ENCODE measurements at places on chromosomes 11 and 22.
A peak's percentile ranks its signal among the peaks of the same experiment; 100 is the strongest.

GRCh38 chr11:12798609-12799011 is 124.4 kb downstream of the TEAD1 start:
- no peak for DNase-seq

DNA sequence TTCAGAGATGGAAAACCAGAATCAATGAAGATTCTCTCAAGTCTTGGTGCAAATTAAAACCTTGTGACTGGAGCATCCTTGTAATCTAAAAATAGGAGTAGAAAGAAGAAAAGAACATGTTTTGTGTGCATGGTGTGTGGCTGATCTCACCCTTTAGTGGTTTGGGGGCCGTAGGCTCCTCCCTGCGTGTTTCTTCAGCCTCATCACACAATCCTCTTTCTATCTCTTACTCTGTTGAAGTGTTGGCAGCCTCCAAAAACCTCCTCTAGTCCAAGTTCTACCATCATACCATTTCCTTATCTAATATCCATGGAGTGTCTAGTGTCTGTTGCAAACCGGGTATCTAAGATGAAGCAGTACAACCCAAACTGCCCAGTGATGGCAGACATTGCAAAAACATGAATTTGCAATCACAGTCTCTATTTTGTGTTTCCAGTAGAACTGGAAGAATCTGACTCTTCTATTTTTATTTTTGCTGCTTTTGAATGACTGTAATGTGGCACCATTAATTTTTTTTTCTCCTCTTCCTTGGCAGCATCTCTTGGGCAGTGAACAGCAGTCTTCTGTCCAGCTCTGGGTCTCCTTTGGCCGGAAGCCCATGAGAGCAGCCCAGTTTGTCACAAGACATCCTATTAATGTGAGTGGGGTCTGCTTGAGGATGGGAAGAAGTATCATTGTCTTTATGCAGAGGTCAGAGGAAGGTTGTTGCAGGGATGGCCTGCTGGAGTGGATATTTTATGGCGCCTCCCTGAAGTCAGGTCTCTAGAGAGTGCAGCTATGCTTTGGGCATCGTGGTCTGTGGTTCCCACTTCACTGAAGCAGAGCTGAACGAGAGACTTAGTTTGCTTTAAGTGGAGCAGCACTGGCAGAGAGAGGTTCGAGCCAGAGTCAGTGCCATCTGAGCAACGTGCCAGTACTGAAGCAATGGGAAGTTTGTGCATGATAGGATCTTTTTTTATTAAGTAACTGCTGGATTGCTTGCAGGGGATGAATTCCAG is 60.0 kb upstream of the SORL1-AS1 start:
- DNase-seq: no peak

DNA sequence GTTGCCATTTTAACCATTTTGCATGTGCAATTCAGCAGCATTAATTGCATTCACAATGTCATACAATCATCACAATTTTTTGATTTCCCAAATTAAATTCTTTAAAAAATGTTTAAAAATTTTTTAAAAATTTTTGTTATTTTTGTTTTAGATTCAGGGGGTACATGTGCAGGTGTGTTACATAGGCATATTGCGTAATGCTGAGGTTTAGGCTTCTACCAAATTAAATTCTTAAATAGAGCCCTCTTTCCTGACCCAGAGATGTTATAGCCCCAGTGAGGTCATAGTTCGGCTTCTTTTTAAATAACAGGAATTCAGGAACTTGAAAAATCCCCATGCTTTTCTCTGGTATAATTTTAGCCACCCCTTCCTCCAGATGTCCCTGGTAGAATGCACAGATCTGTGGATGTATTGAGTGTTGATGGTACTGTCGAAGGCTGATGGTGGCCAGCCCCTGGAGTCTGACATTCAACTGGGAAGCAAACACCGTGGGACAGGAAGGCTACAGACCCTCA is 11.3 kb upstream of the AMPD3 start:
- no peak for DNase-seq

GRCh38 chr22:42817556-42817955 is 39.5 kb downstream of the ARFGAP3 start:
- DNase-seq: no peak

- DNase-seq: no peak
Observed at GRCh38 chr11:33608386-33608785, 92.2 kb downstream of the C11orf91 start.

GRCh38 chr11:13302420-13302958 is 24.9 kb downstream of the BMAL1 start:
- DNase-seq: no peak

DNA sequence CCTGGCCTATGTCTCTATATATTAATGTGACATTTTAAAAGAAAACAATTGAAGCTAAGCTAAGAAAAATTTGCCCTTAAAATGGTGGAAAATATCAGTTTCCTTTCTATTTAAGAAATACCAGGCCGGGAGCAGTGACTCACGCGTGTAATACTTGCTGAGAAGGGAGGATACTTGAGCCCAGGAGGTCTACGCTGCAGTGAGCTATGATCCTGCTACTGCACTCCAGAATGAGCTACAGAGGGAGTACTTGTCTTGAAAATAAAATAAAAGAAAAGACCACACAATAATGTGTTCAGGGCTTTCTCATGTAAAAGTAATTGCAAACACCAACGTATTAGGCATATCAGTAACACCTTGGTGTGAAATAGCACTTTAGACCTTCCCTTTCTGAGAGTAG is 1.4 kb upstream of the PRSS23 start:
- no peak for DNase-seq

GRCh38 chr11:44143987-44144909 is 48.8 kb downstream of the EXT2 start:
- no peak for DNase-seq

DNA sequence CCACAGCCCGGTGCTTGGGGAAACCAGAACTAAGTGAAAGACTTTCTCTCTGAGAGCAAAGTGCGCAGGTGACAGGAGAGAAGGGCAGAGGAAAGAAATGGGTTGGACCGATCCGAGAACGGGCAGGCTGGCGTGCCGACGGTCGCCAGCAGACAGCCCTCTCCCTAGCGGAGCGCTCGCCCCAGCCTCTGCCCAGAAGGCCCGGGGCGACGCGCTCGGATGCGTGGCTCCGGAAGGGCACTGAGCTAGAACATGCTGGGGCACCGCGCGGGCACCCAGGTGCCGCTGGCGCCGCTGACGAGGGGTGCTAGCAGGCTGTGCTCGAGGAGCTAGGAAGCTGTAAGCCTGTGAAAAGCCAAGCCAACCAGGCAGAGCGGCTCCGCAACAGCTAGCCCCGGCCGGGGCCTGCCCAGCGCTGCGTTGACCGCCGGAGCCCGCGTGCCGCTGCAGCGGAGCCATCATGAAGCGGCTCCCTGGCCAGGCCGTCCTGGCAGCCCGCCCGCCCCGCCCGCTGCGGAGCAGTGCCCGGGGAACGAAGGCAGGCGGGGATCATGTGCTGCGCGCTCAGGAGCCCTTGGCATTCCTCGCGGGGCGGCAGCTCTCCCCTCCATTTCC is 22.1 kb upstream of the RRAS2 start:
- peak; percentile 36 for DNase-seq

DNA sequence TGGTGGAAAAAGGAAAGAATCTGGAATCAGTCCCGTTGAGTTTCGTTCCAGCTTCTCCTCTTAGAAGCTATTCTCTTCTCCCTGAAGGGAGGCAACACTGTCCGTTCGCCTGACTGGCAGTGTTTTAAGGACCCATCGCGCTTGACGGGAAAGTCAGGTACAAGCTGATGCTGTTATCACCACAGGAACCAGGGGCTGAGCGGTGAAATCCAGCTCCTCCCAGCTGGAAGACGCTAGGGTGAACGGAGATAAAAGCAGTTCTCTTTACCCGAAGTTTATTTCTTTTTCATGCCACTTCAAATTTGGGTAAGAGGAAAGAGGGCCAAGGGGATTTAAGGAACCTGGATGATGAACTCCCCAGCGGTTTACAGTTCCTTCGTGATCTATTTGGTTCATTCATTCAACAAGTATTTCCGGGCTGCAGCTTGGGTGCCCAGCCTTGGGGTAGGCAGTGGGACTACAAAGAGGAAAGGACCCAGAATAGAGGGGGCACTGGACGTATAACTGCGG is 551 bp upstream of the DEUP1 start:
- no peak for DNase-seq

- DNase-seq: no peak
Observed at GRCh38 chr11:82930229-82930628, 28.7 kb downstream of the DDIAS start.

GRCh38 chr11:76030968-76031590 is 175.2 kb downstream of the WNT11 start:
- DNase-seq: no peak

Measured in CD4-positive, alpha-beta memory T cell (primary cell).